Skin of body (tissue), 3 donors: ENCODE measurements at places on chromosomes 6 and 20.

DNA sequence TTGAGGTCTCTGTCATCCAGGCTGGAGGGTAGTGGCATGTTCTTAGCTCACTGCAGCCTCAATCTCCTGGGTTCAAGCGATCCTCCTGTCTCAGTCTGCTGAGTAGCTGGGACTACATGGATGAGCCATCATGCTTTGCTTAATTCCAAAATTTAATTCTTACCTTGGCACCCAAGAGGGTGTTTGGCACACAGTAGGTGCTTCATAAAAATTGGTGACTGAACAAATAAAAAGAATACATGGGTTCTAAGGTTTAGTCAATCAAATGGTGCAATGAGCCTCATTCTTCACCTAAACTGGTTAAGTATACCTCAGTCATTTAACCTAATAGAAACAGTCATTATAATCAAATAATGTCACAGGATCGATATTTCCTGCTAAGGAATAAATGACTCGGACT lies 170.4 kb downstream of the GMPR start:
- DNase-seq = no peak

- DNase-seq = no peak
Observed at GRCh38 chr20:11401988-11402387, 515.7 kb upstream of the BTBD3 start.

DNA sequence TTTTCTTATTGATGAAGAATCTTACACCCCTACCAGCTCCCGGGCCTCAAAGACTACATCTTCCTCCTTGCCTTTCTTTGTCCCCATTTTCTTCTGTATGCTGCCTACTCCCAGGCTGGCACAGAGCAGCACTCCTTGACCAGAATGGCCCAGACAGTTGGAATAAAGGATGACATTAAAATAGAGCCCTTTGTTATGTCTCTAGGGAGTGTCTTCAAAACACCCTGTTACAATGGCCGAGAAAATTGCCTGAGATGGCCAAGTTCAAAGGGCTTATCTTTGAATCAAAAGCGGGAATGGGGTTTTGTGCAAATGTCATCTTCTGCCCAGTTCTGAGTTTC lies 79.0 kb upstream of the TBC1D7 start:
- no peak for DNase-seq

DNA sequence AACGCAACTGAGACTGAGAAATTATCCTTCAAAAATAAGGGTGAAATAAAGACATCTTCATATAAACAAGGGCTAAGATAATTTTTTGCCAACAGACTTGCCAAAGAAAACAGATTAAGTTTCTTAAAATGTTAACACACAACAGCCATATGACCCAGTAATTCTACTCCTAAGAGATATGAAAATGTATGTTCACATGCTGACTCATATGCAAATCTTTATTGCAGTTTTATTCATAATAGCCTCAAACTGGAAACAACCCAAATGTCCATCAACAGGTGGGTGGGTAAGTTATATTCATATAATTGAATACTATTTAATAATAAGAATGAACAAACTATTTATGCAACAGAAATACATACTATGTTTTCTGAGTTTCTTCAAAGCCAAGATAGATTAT lies 140.1 kb downstream of the REV3L start:
- no peak for DNase-seq

GRCh38 chr6:43517505-43518357 lies 842 bp downstream of the POLR1C start:
- no peak for DNase-seq

GRCh38 chr6:44462797-44463727 lies 75.6 kb downstream of the CDC5L start:
- DNase-seq = no peak

DNA sequence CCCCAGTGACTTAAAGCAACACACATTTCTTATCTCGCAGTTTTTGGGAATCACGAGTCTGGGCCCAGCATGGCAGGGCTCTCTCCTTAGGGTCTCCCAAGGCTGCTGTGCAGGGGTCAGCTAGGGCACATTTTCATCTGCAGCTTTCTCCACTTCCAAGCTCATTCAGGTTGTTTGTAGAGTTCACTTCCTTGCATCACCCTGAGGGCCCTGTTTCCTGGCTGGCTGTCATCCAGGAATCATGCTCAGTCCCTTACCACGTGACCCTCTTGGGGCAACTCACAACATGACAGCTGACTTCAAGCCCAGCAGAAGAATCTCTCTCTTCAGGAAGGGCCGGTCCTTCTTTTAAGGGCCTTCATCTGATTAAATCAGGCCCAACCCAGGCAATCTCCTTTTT lies 21.3 kb downstream of the SNAP25 start:
- DNase-seq = no peak
